ENCODE measurements at places on chromosomes 3 and 15.

DNA sequence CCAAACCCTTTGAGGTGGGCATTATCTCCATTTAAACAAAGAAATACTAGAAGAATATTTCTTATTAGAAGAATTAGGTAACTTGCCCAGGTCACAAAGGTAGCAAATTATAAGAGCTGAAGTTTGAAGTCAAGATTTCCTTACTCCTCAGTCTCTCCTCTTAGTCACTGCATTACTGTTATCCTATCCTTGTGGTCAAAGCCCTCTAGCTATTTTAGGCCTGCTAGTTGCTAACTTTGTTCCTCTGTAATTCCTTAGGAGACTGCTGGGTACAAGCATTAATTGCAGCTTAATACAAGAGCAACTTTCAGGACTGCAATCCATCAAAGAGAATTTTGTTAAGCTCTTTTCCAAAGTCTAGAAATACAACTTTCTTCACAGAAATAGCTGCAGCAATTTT is 528.2 kb downstream of the ZIC1 start:
- H3K4me1 ChIP-seq = peaks cover 8% of the 10 kb centered on the region
- H3K36me3 ChIP-seq = no peaks in the 10 kb centered on the region
- no peak overlapping the region for H3K4me3 ChIP-seq

DNA sequence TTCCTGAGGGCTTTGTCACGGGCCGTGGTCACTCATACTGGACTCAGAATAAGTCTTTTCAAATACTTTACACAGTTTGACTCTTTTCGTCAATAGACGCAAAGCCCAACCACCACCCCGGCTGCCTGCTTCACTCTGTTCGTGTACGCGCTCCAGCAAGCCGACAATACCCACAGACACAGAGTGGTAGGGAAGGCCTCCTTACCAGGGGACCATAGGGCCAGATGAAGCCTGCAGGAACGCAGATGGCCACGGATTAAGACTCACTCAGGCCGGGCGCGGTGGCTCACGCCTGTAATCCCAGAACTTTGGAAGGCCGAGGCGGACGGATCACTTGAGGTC is 29.7 kb downstream of the EFCAB12 start:
- H3K4me3 ChIP-seq = peak overlapping the region; percentile 55
- peak overlapping the region; percentile 94 for H3K27ac ChIP-seq
- H3K36me3 ChIP-seq = peaks cover 20% of the 10 kb centered on the region
- H3K4me1 ChIP-seq = peaks cover 9% of the 10 kb centered on the region
- no peak for DNase-seq

GRCh38 chr15:68808091-68808490 is 12.6 kb downstream of the ANP32A start:
- DNase-seq = no peak
- no peaks in the 10 kb centered on the region for H3K27me3 ChIP-seq
- H3K4me3 ChIP-seq = no peak overlapping the region
- H3K27ac ChIP-seq = no peak overlapping the region
- H3K4me1 ChIP-seq = peaks cover 9% of the 10 kb centered on the region

- peaks cover 21% of the 10 kb centered on the region for H3K4me1 ChIP-seq
- H3K4me3 ChIP-seq = no peak overlapping the region
- H3K27me3 ChIP-seq = no peaks in the 10 kb centered on the region
Observed at GRCh38 chr3:44892689-44893088, 18.3 kb downstream of the TGM4 start.

DNA sequence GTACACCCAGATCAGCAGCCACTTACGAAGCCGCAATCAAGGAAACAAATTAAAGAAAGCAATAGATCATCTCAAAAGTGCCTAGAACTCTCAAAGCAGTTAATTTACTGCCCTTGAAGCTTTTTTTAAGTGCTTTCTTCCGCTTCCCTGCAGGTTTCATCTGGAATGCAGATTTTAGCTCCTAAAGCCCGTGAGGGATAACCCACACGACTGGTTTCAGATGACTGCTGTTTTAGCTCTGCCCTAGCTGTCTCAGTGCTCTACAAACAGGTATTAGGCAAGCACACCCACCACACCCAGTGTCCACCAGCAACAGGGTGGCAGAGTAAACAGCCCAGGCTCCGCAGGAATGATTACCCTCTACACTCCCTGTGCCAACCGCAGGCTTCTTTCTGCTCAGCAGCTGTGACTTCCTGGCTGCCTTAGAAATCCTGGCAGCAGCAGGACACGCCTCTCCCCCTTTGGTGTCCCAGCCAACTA is 126.0 kb downstream of the FMN1 start:
- H3K4me3 ChIP-seq = no peak overlapping the region
- peak; percentile 74 for DNase-seq
- H3K4me1 ChIP-seq = peaks cover 77% of the 10 kb centered on the region
- no peaks in the 10 kb centered on the region for H3K27me3 ChIP-seq
- H3K27ac ChIP-seq = peak overlapping the region; percentile 81
- H3K36me3 ChIP-seq = no peaks in the 10 kb centered on the region

- no peaks in the 10 kb centered on the region for H3K27me3 ChIP-seq
- H3K36me3 ChIP-seq = peaks cover 15% of the 10 kb centered on the region
- no peak overlapping the region for H3K4me3 ChIP-seq
- DNase-seq = no peak
- no peaks in the 10 kb centered on the region for H3K4me1 ChIP-seq
Observed at GRCh38 chr3:27479806-27480543, 4.2 kb downstream of the SLC4A7 start.

DNA sequence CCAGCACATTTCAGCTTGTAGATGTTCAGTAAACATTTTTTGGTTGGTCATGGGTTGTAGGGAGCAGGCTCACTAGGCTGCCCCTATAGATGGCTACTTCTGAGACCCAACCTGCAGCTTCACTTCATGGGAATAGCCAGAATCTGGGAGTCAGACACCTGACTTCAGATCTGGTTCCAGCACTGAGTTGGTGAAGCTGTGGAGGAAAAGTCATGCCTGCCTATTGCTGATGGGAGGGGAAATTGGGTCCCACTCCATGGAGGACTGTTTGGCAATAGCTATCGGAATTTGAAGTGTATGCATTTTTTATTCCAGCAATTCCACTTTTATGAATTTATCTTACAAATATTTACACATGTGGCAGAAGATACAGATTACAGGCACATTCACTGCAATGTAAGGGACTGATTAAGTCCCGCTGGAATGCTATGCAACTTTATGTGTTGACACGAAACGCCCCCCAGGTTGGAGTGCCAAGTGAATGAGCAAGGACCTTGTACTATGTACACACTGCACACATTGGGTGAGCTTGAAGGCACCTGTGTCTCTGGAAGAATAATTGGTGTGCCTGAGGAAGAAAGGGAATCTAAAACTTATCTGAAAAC is 7.8 kb upstream of the CCR1 start:
- peaks cover 21% of the 10 kb centered on the region for H3K4me1 ChIP-seq
- DNase-seq = peak; percentile 65
- H3K4me3 ChIP-seq = no peak overlapping the region
- H3K27ac ChIP-seq = no peak overlapping the region

DNA sequence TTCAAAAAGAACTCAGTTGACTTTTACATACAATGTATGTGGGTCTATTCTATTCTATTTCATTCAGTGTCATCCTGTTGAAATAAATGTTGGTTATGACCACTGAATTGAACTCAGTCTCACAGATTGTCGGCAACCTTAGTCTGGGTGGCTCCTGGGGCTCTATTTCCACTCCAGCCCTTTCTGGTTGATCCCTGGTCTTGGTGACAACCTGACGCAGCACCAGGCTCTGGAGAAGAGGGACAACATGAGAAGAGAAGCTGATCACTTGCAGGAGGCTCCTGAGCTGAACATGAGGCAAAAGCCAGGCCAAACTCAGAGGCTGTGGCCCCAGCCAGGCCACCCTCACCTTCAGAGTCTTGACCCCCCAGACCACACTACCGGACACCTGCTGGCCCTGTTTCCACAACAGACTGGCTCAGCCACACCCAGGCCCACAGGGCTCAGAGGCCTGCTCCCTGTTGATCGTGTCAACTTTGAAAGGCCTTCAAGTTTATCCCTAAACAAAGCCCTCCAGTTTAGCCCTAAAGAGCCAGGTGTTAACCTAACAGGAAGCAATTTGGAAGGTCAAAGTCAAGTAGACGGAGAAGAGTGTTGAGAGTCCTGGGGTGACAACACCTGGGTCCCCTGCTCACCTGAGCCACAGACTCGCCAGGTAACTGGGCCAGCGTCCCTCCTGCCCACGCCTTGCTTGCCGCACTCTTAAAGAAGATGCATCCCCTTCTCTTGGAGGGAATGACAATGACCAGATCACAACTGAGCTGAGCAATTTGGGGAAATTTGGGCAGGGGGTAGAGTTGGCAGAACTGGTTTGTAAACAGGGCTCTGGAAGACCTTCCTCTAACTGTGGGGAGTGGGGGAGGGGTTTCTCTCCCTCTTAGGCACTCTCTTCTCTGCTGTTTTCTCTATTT is 15.4 kb upstream of the MUC20 start:
- no peak overlapping the region for H3K27ac ChIP-seq
- peaks cover 3% of the 10 kb centered on the region for H3K27me3 ChIP-seq
- H3K36me3 ChIP-seq = no peaks in the 10 kb centered on the region
- H3K4me3 ChIP-seq = no peak overlapping the region
- peak; percentile 42 for DNase-seq

GRCh38 chr3:112539825-112540650 is 21.7 kb downstream of the ATG3 start:
- DNase-seq = no peak
- no peak overlapping the region for H3K27ac ChIP-seq
- H3K4me3 ChIP-seq = no peak overlapping the region
- no peaks in the 10 kb centered on the region for H3K4me1 ChIP-seq
- H3K36me3 ChIP-seq = peaks cover 47% of the 10 kb centered on the region
- H3K27me3 ChIP-seq = no peaks in the 10 kb centered on the region

DNA sequence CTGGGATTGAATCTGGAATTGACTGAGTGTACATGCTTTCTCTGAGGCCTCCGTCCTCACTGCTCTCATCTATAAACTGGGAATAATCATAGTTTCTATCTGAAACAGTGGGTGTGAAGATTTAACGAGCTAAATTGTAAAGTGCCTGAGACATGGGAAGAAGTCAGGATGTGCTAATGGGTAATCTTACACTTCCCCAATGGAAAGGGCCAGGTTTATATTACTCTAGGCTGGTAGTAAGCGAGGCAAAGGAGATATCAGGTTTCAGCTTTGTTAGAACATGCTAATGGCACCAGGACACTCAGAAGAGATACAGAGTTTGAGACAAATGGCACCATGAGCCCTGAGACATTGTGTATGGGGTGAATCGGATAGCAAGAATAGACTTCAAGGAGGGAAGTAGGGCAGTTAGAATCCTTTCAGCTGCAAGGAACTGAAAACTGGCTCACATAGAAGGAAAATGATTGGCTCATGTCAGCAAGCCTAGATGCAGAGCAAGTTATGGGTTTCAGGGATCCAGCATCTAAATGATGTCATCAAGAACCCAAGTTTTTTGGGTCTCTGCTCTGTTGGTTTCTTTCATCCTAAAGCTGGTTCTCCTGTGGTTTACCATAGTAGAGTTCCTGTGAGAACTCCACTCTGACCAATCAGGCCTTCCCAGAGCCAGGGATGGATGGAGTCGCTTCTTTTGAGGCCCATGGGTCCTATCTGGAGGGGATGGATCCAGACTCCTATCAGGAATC is 21.8 kb downstream of the FLNB start:
- DNase-seq = no peak
- peaks cover 34% of the 10 kb centered on the region for H3K36me3 ChIP-seq
- H3K4me3 ChIP-seq = no peak overlapping the region
- H3K27me3 ChIP-seq = no peaks in the 10 kb centered on the region
- no peak overlapping the region for H3K27ac ChIP-seq
- peaks cover 36% of the 10 kb centered on the region for H3K4me1 ChIP-seq

DNA sequence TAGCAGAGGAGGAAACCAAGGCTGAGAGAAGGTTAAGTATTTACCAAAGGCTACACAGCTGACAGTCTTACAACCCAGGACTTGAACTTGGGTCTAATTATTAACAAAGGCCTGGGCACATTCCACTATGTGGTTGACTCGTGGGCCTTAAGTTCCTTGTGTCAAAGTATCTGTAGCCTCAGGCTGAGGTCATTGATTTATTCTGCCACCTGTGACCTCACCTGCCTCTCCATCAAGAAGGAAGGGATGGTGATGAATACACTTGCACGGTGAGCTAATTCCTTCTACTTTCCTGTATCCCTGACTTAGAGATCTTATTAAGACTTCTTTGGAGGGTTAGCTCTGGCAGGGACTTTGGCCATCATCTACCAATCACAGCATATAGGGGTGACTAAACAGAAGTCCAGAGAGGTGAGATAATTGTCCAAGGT is 19.9 kb upstream of the LRRC58 start:
- no peak for DNase-seq
- no peaks in the 10 kb centered on the region for H3K36me3 ChIP-seq
- no peak overlapping the region for H3K27ac ChIP-seq
- peaks cover 22% of the 10 kb centered on the region for H3K27me3 ChIP-seq
- H3K4me3 ChIP-seq = no peak overlapping the region

GRCh38 chr3:110670407-110670806 is 401.2 kb upstream of the NECTIN3 start:
- no peaks in the 10 kb centered on the region for H3K36me3 ChIP-seq
- H3K4me3 ChIP-seq = no peak overlapping the region
- H3K4me1 ChIP-seq = no peaks in the 10 kb centered on the region
- no peak for DNase-seq
- H3K27ac ChIP-seq = no peak overlapping the region
- no peaks in the 10 kb centered on the region for H3K27me3 ChIP-seq

DNA sequence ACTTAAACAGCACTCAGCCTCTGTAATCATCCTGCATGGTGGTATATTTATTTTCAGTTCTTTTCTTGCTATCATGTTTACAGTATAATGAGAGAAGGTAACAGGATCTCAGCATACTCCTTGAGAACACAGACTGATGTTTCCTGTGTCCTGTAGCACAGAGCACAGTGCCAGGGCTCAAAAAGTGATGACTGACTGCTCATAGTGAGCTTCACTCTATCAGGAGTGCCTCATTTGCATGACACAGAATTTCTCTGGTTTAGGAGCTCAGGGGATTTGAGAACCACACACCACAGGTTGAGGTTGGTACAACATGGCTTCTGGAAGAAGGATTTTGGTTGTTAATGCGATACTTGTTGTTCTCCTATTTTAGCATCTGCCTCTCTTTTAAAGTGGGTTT is 68.5 kb upstream of the SLC2A2 start:
- H3K27me3 ChIP-seq = no peaks in the 10 kb centered on the region
- H3K36me3 ChIP-seq = no peaks in the 10 kb centered on the region
- no peaks in the 10 kb centered on the region for H3K4me1 ChIP-seq
- DNase-seq = no peak
- no peak overlapping the region for H3K4me3 ChIP-seq

GRCh38 chr3:46974421-46975171 is 1.9 kb downstream of the CCDC12 start:
- H3K4me3 ChIP-seq = no peak overlapping the region
- peaks cover 12% of the 10 kb centered on the region for H3K36me3 ChIP-seq
- no peak overlapping the region for H3K27ac ChIP-seq
- H3K27me3 ChIP-seq = no peaks in the 10 kb centered on the region
- H3K4me1 ChIP-seq = peaks cover 17% of the 10 kb centered on the region
